ENCODE measurements at places on chromosomes 13 and 19.

GRCh38 chr19:15252398-15253018 is 20.3 kb upstream of the EPHX3 start:
- DNase-seq, result peak; percentile 54

DNA sequence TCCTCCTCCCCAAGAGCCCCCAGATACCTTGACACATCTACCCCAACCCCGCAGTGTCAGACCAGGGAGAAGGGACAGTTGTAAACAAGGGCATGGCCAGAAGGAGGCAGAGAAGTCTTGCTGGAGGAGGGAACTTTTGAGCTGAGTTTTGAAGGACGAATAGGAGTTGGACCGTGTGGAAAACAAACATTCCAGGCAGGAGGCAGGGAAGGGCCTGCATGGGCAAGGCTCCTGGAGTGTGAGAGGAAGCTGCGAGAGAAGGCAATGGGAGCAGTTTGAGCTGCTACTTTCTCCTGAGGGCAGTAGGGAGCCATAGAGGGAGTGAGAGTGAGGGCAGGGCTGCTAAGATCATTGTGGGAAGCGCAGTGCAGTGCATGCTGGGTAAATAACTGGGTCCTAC is 23.3 kb downstream of the IL12RB1 start:
- no peak for DNase-seq

GRCh38 chr13:107765724-107766401 is 449.5 kb downstream of the LIG4 start:
- peak; percentile 46 for DNase-seq

GRCh38 chr19:33239223-33239975 is 13.7 kb upstream of the SLC7A10 start:
- no peak for DNase-seq

- no peak for DNase-seq
Measured at GRCh38 chr13:52810526-52810925, 37.9 kb downstream of the PCDH8 start.

DNA sequence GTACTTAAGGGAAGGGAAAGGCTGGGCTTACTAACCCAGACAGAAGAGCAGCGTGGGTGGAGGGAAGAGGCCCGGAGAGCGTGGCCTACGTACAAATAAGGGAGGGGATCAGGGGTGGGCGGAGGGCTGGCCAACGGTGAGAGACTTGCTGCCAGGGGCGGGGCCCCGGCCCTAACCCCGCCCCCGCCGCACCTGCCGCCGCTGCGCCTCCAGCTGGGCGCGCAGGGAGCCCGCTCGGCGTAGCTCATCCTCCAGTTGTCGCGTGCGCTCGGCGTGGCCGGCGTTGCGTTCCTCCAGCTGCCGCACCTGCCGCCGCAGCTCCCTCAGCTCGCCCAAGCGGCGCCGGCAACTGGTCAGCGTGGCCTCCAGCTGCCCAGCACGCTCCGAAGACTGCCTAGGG is 5.7 kb downstream of the HOOK2 start:
- DNase-seq, result no peak

GRCh38 chr19:47156861-47157430 is 26.3 kb downstream of the SAE1 start:
- DNase-seq, result peak; percentile 24

GRCh38 chr13:96403241-96403640 is 313.3 kb downstream of the HS6ST3 start:
- no peak for DNase-seq

DNA sequence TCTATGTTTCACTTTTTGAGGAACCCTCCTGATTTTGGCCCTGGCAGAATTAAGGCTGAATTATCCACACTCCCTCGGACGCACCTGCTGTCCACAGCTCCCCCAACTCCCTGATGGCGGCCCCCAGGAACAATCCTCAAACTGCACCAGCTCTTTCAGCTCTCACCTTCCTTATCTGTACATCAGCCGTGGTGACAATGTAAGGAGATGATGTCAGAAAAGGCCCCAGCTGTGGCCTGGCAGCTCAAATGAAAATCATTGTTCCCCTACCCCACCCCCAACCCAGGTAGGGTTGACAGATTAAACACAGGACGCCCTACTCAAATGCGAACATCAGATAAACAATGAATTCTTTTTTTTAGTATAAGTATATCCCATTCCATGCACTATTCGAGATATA is 35.0 kb upstream of the KLF2 start:
- DNase-seq, result no peak

- peak; percentile 37 for DNase-seq
Measured at GRCh38 chr13:48078251-48078656, 16.6 kb downstream of the MED4 start.

DNA sequence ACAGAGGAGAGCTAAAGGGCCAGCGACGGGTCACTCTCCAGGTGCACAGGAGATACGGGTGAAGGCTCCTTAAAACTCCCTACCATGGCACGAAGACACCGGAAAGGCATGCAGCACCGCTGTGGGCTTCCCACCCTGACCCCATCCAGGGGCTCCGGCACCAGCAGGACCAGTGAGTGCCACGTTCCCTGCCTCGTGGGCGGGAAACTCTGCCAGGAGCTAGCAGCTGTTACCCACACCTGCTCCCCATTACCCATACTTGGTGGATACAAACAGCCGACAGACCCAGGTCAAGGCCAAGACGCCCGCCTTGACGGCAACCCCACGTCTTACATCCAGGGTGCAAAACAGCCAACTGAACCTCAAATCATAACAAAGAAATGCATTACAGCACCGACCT is 56.7 kb downstream of the GNG7 start:
- DNase-seq, result no peak

DNA sequence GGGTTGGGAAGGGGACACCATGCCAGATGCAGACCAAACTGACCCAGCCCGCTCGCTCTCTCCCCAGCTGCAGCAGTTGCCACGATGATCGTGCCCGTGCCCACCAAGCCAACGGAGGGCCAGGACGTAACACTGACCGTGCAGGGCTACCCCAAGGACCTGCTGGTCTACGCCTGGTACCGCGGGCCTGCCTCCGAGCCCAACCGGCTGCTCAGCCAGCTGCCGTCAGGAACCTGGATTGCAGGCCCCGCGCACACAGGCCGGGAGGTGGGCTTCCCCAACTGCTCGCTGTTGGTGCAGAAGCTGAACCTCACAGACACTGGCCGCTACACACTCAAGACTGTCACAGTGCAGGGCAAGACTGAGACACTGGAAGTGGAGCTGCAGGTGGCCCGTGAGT is 8.8 kb downstream of the CEACAM16 start:
- DNase-seq, result no peak

DNA sequence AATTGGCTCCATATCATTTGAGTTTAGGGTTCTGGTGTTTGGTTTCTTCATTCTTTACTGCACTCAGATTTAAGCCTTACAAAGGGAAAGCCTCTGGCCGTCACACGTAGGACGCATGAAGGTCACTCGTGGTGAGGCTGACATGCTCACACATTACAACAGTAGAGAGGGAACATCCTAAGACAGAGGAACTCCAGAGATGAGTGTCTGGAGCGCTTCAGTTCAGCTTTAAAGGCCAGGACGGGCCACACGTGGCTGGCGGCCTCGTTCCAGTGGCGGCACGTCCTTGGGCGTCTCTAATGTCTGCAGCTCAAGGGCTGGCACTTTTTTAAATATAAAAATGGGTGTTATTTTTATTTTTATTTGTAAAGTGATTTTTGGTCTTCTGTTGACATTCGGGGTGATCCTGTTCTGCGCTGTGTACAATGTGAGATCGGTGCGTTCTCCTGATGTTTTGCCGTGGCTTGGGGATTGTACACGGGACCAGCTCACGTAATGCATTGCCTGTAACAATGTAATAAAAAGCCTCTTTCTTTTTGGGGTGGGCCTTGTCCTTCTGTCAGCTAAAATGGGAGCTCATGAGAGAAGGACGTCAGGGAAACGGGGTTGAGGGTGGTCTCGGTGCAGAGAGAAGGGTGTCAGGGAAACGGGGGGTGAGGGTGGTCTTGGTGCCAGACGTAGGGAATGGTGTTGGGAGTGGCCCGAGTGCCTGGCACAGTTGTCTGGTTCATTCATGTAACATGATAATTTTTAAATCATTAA is 26.0 kb downstream of the LAMP1 start:
- DNase-seq, result no peak

All from choroid plexus epithelial cell (primary cell).